ENCODE measurements at places on chromosomes 6 and 20. TPM values are rescaled to one million over a fixed set of nuclear protein-coding genes. Genes with fewer than 3 reads are reported as not detected.

DNA sequence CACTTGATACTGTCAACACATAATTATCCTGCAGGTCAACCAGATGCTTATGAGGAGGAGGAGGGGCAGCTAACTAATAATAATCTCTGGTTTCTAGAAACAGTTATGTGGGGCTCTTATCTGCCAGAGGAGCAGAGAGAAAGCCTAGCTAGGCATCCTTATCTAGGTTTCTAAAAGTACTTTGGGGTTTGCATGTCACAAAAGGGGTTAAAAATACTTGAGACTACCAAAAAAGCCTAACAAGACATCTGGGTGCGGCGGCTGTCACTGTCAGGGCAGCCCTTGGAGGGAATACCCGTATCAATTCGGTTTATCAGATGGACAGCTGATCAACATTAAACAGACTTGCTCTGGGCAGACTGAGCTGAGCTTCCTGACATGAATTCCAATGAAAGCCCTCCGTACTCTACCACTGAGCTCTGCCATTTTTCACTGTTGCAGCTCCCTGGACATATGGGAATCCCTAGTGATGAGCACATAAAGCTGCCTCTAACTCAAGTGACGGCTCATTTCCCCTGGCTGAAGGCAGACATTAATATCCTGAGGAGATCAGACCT is 166.6 kb downstream of the PDSS2 start:
- no peak for DNase-seq

DNA sequence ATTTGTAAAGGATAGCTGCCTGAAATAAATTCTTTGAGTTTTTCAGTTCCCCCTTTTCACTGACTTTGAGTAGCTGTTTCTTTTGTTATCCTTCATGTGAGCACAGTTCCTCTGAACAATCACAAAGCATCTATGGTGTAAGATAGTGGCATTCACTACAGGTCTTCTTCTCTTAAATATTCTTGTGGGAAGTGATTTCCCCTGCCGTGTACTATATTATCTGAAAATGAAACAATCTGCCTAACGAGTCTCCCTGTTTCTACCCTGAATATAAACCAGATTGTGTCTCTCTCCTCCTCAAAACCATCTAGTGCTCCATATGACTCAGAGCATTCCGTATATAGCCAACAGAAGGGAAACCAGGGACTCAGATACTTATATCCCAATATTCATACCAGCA is 380.1 kb upstream of the SOX4 start:
- no peak for DNase-seq

DNA sequence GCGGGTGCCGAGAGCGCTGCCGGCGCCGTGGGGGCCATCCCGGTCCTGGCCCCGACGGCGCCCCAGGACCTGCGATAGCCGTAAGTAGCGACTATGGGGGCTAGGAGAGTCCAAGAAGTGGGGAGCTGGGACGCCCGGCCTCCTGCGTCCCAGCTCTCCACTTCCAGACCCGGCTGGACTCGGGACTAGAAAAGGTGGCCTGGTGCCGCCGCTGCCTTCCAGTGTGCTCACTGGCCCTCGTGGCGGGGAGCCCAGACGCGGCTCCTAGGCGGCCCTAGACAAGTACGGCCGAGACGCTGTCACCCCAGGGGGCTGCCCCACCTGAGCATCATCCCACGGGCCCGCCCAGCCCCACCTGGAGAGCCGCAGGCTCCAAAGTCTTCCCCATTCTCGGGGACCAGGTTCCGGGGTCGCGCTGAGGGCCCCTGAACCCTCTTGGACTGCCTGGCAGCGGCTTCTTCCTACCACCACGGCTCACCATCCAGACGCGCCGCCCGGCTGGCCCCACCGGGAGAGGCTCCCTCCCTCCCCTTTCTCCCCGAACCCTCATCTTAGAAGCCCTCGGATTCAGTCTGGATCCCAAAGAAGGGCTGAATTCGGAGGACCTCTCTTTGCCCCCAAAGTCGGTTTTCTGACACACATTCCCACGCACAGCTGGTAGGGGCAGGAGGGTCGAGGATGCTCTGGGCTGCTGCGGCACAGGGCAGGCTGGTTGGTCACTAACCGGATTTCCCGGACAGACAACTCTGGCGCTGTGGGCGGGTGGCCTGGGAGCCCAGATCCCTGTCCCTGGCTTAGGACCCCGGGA is 870 bp upstream of the MDFI start:
- no peak for DNase-seq

- DNase-seq, result peak; percentile 5
Observed at GRCh38 chr6:18034798-18035202, 47.4 kb upstream of the KIF13A start.

DNA sequence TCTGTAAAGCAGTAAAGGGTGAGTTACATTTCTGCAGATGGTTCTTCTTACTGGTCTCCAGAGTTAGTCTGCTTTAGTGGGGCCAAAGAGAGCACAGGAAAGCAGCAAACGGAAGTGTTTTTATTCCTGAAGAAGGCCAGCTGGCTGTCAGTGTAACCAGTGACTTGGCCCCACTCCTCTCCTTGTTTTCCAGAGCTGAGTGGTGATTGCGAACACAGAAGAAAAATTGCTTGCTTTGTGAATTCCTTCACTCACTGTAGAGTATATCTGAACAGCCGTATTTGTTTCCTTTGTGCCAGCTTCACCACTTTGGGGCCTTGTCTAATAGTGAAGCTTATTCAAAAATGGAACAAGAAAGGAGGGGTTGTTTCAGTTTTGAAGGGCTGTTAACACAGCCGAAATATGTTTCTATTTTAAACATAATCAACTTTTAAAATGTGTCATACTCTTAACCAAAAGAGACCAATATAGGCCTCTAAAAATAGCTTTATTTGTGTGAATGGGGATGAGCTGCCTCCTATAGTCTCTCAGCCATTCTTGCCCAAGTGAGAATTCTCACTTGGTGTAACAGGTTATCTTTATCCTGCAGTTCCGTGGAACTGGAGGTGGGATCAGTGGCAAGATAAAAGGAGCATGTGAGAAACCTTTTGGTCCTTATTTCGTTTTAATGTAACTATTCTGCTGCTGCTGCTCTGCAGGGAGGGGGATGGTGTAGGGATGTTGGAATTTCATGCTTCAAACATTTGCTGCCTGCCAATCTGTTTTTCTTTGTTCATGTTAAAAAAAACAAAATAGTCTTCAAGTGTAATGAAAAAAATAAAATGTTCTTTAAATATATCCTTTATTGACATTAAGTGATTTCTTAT is 37.8 kb downstream of the ZC2HC1B start:
- peak; percentile 14 for DNase-seq

DNA sequence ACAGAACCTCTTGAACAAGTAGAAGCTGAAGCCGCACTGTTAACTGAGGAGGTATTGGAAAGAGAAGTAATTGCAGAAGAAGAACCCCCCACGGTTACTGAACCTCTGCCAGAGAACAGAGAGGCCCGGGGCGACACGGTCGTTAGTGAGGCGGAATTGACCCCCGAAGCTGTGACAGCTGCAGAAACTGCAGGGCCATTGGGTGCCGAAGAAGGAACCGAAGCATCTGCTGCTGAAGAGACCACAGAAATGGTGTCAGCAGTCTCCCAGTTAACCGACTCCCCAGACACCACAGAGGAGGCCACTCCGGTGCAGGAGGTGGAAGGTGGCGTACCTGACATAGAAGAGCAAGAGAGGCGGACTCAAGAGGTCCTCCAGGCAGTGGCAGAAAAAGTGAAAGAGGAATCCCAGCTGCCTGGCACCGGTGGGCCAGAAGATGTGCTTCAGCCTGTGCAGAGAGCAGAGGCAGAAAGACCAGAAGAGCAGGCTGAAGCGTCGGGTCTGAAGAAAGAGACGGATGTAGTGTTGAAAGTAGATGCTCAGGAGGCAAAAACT is 40.1 kb downstream of the ZBTB2 start:
- no peak for DNase-seq

- DNase-seq, result peak; percentile 84
Observed at GRCh38 chr6:162999575-163000285, 272.0 kb downstream of the PACRG start.

DNA sequence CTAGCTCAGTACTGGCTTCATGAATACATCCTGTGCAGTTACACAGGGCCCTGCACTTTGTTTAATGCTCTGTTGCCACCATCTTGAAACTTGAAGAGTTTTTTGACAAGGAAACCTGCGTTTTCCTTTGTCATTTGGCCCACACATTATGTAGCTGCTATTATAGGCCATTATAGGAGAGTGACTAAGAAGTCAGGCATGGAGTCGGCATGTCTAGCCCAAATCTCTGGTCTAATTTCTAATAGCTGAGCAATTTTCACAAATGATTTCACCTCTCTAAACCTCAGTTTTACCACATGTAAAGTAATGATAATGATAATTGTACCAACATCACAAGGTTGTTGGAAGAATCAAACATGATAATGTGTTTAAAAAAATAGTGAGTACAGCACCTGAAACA is 67.1 kb upstream of the MYLIP start:
- DNase-seq, result no peak

- no peak for DNase-seq
Observed at GRCh38 chr6:109478841-109479624, 4.0 kb downstream of the ZBTB24 start.

GRCh38 chr20:32670773-32671455 is 2.8 kb downstream of the C20orf203 start:
- no peak for DNase-seq

GRCh38 chr6:24501374-24501773 is 6.6 kb downstream of the ALDH5A1 start:
- DNase-seq, result no peak

DNA sequence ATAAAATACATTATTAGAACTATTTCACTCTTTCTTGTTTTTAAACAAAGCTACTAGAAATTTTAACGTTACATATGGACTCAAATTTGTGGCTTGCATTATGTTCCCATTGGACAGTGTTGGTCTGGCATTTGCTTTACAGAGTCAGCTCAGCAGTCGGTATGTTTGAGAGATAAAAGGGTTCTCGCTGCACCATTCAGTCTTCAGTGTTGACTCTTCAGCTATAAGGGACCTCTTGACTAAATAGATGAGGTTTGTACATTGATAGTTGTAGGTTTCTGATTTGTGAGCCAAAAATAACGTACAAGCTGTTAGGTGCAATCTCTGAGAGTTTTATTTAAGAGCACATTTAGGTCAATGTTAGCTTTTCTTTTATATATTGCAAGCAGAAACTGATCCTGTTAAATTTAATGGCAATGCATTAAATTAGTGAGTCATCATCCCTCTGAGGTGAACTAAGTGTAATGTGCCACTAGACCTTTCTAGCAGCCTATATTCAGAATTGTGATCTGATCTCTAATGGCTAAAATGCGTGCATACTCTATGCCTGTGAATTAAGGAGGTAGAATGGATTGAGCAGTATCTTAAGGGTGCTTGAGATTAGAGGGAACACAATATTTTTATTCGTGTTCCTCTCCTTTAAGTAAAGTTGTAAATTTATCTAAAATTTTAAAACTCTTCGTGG is 485.6 kb upstream of the SYNCRIP start:
- no peak for DNase-seq

GRCh38 chr6:45650524-45651135 is 272.9 kb upstream of the SUPT3H start:
- DNase-seq, result peak; percentile 97

GRCh38 chr6:134317471-134318131 is at the start of gene SGK1:
Gene SGK1 (minus strand): TSS chr6:134318112. CDS start chr6:134317460, 652 bp downstream.
- no peak for DNase-seq

GRCh38 chr6:15623276-15624116 is 39.3 kb downstream of the DTNBP1 start:
- DNase-seq, result peak; percentile 29

DNA sequence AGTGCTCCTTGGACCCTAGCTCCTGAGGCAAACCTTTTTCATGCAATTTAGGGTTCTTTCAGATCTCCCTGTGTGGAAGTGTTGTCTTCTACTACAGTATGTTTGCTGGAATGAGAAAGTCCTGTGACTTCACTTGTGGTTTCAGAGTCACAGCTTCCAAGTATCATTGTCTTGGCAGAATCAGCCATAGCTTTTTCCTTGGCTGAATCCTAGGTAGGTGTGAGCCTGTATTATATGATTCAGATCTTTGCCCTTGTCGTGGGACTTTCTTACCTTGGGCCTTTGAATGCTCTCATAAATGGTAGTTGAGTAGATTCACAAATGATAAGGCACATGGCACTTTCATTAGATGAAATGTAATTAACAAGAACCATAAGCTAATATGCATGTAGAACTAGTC is 16.5 kb downstream of the CARMIL1 start:
- DNase-seq, result peak; percentile 15

GRCh38 chr20:46638134-46638897 is 12.9 kb downstream of the SLC13A3 start:
- DNase-seq, result peak; percentile 26

DNA sequence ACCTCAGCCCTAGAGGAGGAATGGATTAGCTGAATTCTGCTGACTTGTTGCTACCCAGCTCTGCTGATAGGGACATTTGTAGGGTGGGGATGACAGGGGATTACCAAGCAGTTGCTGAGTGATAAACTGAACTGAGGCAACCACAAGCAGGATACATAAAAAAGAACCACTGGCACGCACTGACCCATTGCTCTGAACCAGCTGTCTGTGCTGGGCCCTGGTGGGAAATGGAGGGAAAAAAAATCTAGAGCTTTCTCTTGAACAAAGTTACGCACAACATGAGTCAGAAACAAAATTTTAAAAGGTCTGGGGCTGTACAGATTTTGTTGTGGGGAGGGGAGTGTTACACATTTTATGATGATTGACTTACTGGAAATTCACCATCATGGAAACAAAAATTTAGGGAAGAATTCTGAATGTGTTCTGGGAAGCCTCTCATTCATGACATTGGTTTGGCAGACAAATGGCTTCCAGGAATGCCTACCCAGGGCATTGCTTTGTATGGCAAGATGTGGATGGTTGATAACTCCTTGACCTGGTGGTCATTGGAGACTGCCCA is 37.7 kb downstream of the FOXO3 start:
- DNase-seq, result peak; percentile 96

- no peak for DNase-seq
Observed at GRCh38 chr6:14729129-14729871, 516.6 kb upstream of the JARID2 start.

DNA sequence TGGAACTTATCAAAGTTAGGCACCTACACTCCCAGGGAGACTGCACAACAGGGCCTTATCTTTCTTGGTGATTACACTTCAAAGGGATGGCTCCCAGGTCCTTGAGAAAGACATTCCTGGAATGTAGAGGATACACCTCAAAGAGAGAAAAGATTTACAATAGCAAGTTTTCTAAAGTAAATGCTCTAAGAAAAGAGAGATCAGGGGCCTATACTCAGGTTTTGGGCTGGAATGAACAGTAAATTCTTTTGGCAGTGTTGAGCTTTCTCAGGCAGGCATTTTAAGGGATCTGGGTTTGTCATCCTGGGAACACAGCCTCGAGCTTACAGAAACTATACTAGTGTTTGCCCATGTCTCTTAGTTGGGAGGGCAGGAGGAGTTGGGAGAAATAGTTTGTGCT is 31.7 kb upstream of the ME1 start:
- DNase-seq, result no peak

The ADIG gene
- total RNA-seq, result not detected

The PDE7B gene
- total RNA-seq, result 4.9 TPM

The SEL1L2 gene
- total RNA-seq, result not detected

The HLA-DQA1 gene
- total RNA-seq, result not detected

The KIAA0408 gene
- total RNA-seq, result 2.6 TPM

The HSPA1L gene
- 0.68 TPM for total RNA-seq

The PIGU gene
- total RNA-seq, result 48.1 TPM

The PNRC1 gene
- 46.5 TPM for total RNA-seq

The FAXC gene
- 1.8 TPM for total RNA-seq

The SLC24A3 gene
- 9.6 TPM for total RNA-seq

The SMLR1 gene
- not detected for total RNA-seq

Data from RPMI7951 (cell line).